Stimulated activated CD4-positive, alpha-beta T cell treated with anti-CD3 and anti-CD28 coated beads, Interleukin-4, amount 100 ng/mL, for 24 hours (primary cell): ENCODE measurements at places on chromosomes 1 and 21.

- no peak for DNase-seq
Measured at GRCh38 chr1:199132006-199132405, 493.2 kb downstream of the PTPRC start.

- no peak for DNase-seq
Measured at GRCh38 chr1:216015116-216015515, 408.1 kb downstream of the USH2A start.

- no peak for DNase-seq
Measured at GRCh38 chr1:199404976-199405375, 622.5 kb upstream of the NR5A2 start.

- no peak for DNase-seq
Measured at GRCh38 chr1:20840731-20841130, 53.6 kb upstream of the HP1BP3 start.

DNA sequence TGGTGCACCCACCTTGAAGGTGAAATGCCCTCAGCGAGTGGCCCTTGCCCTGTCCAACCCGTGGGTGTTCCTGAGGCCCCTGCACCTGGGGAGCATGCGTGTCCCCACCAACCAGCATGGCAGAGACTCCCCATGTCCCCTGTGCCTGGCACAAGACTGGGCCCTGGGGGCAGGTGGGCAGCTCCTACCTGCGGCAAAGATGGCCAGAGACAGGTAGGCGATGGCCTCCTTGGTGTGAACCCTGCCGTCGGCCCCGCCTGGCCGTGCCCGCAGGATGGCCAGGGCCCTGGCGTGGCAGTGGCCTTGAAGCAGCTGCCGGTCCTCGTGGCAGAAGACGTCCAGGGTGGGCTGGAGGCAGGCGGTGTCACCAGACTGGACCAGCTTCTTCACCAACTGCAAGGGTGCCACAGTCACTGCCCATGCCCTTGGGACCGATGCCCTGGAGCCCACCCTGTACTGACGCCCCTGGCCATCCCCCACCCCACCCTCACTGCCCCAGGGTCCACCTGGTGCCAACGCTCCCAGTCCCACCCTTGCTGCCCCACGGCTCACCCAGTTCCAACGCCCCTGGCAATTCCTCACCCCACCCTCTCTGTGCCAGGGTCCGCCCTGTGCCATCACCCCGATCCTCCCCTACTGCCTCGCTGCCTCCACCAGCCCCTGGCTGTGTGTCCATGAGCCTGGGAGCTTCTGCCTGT lies 15.7 kb downstream of the TTC34 start:
- no peak for DNase-seq

DNA sequence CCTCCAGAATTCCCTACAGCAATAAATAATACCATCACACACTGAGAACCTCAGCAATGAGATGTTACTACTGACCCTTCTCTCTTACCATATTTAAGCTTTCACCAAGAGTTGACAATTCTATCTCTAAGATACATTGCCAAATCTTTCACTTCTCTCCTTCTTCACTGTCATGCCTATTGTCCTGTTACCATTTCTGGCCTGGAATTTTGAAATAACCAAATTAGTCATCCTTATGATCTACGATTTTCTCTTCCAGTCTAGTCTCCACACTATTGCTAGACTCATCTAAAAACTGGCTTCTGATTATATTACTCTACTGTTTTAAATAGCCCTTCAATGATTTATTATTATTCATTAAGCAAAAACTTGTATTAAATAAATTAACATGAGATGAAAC lies 656.1 kb upstream of the ADGRL4 start:
- DNase-seq, result no peak

GRCh38 chr1:203289982-203290260 lies 15.4 kb upstream of the BTG2 start:
- no peak for DNase-seq
